ENCODE measurements at places on chromosomes 4 and X. TPM values are rescaled to one million over a fixed set of nuclear protein-coding genes. Genes with fewer than 3 reads are reported as not detected.

INTS6L gene
- 19.0 TPM for total RNA-seq

ADH7 gene
- not detected for total RNA-seq

- no peak for DNase-seq
Measured at GRCh38 chr4:163414275-163414674, 59.3 kb downstream of the TKTL2 start.

DNA sequence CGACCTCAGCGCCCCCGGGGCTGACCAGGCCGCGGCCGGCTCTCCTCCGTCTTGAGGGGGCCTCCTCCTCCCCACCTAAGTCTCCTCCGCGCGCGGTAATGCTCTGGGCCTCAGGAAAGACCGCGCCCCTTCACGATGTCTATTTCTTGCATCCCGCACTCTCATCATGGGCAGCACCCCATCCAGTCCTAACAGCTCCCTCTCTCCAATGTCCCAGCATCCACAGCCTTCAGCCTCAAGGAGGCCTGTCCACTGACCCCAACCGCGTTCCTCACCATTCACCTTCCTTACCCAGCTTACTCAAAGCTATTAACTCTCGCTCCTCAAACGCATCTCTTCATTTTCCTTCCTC lies 77.5 kb downstream of the MAGED4 start:
- no peak for DNase-seq

DNA sequence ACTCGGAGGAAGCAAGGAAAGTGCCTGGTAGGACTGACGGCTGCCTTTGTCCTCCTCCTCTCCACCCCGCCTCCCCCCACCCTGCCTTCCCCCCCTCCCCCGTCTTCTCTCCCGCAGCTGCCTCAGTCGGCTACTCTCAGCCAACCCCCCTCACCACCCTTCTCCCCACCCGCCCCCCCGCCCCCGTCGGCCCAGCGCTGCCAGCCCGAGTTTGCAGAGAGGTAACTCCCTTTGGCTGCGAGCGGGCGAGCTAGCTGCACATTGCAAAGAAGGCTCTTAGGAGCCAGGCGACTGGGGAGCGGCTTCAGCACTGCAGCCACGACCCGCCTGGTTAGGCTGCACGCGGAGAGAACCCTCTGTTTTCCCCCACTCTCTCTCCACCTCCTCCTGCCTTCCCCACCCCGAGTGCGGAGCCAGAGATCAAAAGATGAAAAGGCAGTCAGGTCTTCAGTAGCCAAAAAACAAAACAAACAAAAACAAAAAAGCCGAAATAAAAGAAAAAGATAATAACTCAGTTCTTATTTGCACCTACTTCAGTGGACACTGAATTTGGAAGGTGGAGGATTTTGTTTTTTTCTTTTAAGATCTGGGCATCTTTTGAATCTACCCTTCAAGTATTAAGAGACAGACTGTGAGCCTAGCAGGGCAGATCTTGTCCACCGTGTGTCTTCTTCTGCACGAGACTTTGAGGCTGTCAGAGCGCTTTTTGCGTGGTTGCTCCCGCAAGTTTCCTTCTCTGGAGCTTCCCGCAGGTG lies 637 bp downstream of the AR start:
- DNase-seq = peak; percentile 5
